G401 (cell line): ENCODE measurements at places on chromosomes 11 and 22. TPM values are rescaled to one million over a fixed set of nuclear protein-coding genes. Genes with fewer than 3 reads are reported as not detected.

Gene TSPAN32
- not detected in 2 replicates for total RNA-seq

Gene HBG1
- total RNA-seq: not detected in 2 replicates

Gene NXPE4
- not detected in 2 replicates for total RNA-seq

Gene C11orf86
- not detected in 2 replicates for total RNA-seq

Gene OTOG
- not detected in 2 replicates for total RNA-seq

Gene TUB
- 21.4 and 26.5 TPM in 2 replicates for total RNA-seq

Gene EMSY
- total RNA-seq: 6.3 and 12.8 TPM in 2 replicates

Gene DNAJB7
- not detected in 2 replicates for total RNA-seq

Gene ABCC8
- 0.47 and 1.1 TPM in 2 replicates for total RNA-seq

Gene C11orf87
- total RNA-seq: not detected in 2 replicates

Gene MAPK1
- total RNA-seq: 43.7 and 48.3 TPM in 2 replicates

Gene P2RX6
- 0.98 and 1.1 TPM in 2 replicates for total RNA-seq

Gene NLRP14
- total RNA-seq: 0.25 and 0.27 TPM in 2 replicates

Gene PANX3
- not detected in 2 replicates for total RNA-seq

Gene DERL3
- total RNA-seq: not detected in 2 replicates

Gene NOX4
- not detected in 2 replicates for total RNA-seq

Gene KCNQ1
- total RNA-seq: 0.85 TPM in 1 of 2 replicates, not detected in the other

Gene TMEM86A
- total RNA-seq: 0.34 and 0.55 TPM in 2 replicates

Gene KCNK4
- 0.14 TPM in 1 of 2 replicates, not detected in the other for total RNA-seq

Gene ACTN3
- 32.1 and 42.0 TPM in 2 replicates for total RNA-seq

Gene GRAMD1B
- total RNA-seq: 31.0 and 33.3 TPM in 2 replicates
